Calu3 (cell line): ENCODE measurements at places on chromosomes 6 and 20. TPM values are rescaled to one million over a fixed set of nuclear protein-coding genes. Genes with fewer than 3 reads are reported as not detected.

DNA sequence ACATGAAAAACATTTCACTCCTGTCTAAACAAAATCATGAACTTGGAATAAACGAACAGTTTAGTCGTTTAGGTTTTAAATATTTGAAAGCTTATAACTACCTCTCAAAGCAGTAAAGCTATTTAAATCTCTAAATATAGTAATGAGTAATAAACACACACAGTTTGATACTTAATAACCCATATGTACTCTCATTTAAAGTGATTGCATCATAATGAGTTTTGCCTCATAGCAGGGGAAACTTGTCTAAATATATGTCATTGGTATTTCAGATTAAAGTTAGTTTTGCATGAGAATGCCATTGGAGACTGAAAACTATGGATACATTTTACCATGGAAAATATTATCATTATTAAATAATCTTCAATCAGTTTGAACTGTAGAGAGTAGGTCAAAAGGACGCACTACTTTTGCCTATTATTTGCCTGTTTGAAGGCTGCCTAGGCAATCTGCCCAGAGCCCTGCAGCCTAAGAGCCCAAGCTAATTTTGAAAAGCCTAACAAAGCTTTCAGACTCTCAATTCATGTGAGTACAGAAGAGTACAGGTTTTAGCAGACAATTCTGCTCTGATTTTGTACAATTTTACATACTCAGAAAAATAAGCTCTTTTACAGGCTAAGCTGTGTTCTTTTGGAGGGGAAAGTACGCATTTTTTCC, 632.8 kb downstream of the HACE1 start:
- no peaks in the 10 kb centered on the region for H3K4me1 ChIP-seq
- no peaks in the 10 kb centered on the region for H3K27me3 ChIP-seq
- H3K4me3 ChIP-seq: no peak overlapping the region
- no peaks in the 10 kb centered on the region for H3K36me3 ChIP-seq

GRCh38 chr6:118968416-118968815, 33.5 kb upstream of the MCM9 start:
- H3K27me3 ChIP-seq: no peaks in the 10 kb centered on the region
- H3K4me3 ChIP-seq: no peak overlapping the region
- no peak for DNase-seq

DNA sequence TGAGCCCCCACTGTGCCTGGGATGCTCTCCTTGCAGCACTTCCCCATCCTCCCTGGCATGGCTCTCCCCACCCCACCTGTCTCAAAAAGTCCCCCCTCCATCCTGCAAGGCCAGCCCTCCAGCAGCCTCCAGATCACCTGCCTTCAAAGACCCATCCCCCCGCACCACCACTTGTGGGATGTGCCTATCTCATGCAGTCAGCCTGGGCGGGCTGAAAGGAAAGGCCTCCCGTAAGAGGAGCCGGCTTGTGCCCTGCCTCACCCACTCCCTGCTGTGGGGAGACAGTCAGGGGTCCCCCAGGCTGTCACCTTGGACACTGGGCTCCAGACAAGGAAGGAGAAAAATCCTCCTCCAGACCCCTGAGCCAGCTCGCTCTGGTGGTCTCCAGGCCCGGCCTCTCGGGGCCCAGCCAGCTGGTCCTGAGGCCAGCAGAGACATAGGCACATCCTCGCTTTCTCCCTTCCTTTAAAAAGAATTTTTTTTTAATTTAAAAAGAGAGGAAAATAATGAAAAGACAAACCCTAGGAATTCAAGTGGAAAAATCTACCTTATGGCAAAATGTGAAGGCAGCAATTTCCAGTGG, 77.3 kb downstream of the GRM4 start:
- peaks cover 46% of the 10 kb centered on the region for H3K27me3 ChIP-seq
- no peaks in the 10 kb centered on the region for H3K36me3 ChIP-seq
- no peaks in the 10 kb centered on the region for H3K4me1 ChIP-seq

DNA sequence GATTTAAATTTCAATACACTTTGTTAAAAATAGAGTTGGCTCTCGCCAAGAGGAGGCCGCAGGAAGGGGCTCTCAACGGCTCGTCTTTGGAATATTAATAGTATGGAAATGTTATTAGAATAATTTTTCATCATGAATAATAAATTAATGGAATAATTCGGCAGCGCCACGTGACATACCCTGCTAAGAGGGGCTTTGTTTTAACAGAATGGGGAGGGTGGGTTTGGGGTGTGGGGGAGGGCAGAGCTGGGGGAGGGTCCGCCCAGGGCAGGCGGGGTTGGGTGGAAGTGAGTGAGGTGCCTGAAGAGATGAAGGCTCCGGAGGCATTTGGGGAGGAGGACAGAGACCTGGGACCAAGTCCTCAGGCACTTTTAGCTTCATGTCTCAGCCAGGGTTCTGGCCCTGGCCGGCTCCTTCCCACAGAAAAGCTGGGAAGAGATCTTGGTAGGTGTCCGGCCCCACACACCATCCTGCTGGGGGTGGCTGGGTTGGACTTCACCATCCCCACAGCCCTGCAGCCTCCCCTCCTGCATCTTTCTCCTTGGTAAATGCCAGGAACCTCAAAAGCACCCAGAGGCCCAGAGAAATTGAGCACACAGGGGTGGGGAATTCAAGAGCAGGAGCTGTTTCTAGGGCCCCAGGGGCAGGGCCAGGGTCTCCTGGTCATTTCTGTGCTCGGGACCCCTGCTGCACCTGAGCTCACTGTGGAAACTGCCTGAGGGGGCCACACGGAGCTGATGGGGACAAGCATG, 93.6 kb upstream of the BHLHE23 start:
- peaks cover 12% of the 10 kb centered on the region for H3K36me3 ChIP-seq
- H3K4me1 ChIP-seq: no peaks in the 10 kb centered on the region
- DNase-seq: no peak
- H3K27ac ChIP-seq: no peak overlapping the region
- peaks cover 35% of the 10 kb centered on the region for H3K27me3 ChIP-seq
- no peak overlapping the region for H3K4me3 ChIP-seq

GRCh38 chr20:54704032-54704635, 228.7 kb downstream of the DOK5 start:
- H3K27me3 ChIP-seq: peaks cover 24% of the 10 kb centered on the region
- no peaks in the 10 kb centered on the region for H3K4me1 ChIP-seq
- DNase-seq: no peak
- no peaks in the 10 kb centered on the region for H3K36me3 ChIP-seq
- H3K27ac ChIP-seq: no peak overlapping the region

DNA sequence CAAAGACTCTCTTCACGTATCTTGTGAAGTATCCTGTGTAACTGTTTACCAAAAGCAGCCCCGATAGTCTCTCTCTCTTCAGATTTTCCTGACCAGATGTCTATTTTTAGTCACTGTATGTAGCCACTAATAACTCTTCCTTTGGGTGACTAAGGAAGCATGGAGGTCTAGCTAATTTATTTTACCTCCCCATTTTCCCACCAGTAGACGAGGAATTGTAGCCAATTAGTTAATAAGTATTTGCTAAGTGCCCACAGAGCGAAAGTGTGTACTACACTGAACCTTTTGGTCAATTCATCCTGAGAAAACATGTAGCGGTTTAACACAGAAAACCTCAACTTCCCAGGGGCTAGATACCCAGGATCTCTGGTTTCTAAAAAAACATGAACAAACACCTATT, 180.6 kb downstream of the TBX18 start:
- no peak for DNase-seq
- no peaks in the 10 kb centered on the region for H3K27me3 ChIP-seq
- H3K4me3 ChIP-seq: no peak overlapping the region
- H3K4me1 ChIP-seq: peaks cover 22% of the 10 kb centered on the region
- no peak overlapping the region for H3K27ac ChIP-seq

DNA sequence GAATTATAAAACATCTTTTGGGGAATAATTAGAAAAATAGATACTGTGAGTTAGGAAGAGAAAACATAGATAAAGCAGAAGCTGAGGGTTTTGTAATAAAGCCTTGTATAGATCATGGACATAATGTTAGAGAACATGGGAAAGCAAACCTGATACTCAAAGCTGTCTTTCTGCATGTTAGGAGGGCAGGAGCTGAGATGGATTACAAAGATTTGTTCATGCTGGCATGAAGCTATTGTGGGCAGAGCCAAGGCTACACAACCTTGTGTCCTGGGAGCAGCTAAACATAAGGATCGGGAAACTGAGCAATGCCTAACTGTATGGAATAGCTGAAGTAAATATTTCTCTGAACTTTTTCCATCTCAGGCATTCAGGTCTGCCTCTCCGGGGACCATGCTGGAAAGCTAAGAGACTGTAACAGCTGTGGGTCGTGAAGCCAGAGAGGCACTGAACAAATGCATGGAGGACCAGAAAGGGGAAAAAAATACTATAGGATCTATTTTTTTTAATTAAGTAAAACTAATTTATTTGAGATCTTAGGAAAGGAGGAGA, 28.2 kb upstream of the CNKSR3 start:
- no peak overlapping the region for H3K4me3 ChIP-seq
- no peak overlapping the region for H3K27ac ChIP-seq
- DNase-seq: no peak
- H3K36me3 ChIP-seq: no peaks in the 10 kb centered on the region
- no peaks in the 10 kb centered on the region for H3K27me3 ChIP-seq

GRCh38 chr6:157596886-157597285, 215.9 kb downstream of the ZDHHC14 start:
- DNase-seq: no peak
- H3K36me3 ChIP-seq: no peaks in the 10 kb centered on the region
- no peaks in the 10 kb centered on the region for H3K27me3 ChIP-seq

- H3K4me3 ChIP-seq: no peak overlapping the region
- H3K27me3 ChIP-seq: peaks cover 84% of the 10 kb centered on the region
- DNase-seq: no peak
- H3K36me3 ChIP-seq: no peaks in the 10 kb centered on the region
- H3K27ac ChIP-seq: no peak overlapping the region
- H3K4me1 ChIP-seq: peaks cover 11% of the 10 kb centered on the region
Observed at GRCh38 chr20:36314734-36315544, 8.8 kb downstream of the DLGAP4 start.

GRCh38 chr6:98900706-98901105, 47.0 kb downstream of the FBXL4 start:
- no peak overlapping the region for H3K27ac ChIP-seq
- H3K27me3 ChIP-seq: no peaks in the 10 kb centered on the region
- no peak overlapping the region for H3K4me3 ChIP-seq
- H3K4me1 ChIP-seq: no peaks in the 10 kb centered on the region
- H3K36me3 ChIP-seq: no peaks in the 10 kb centered on the region

GRCh38 chr6:145036848-145037567, 698.3 kb downstream of the EPM2A start:
- H3K36me3 ChIP-seq: no peaks in the 10 kb centered on the region
- H3K4me1 ChIP-seq: no peaks in the 10 kb centered on the region
- DNase-seq: no peak
- H3K27me3 ChIP-seq: no peaks in the 10 kb centered on the region

GRCh38 chr6:158697811-158698210, 48.0 kb downstream of the SYTL3 start:
- DNase-seq: no peak
- H3K27me3 ChIP-seq: no peaks in the 10 kb centered on the region
- no peaks in the 10 kb centered on the region for H3K36me3 ChIP-seq

DNA sequence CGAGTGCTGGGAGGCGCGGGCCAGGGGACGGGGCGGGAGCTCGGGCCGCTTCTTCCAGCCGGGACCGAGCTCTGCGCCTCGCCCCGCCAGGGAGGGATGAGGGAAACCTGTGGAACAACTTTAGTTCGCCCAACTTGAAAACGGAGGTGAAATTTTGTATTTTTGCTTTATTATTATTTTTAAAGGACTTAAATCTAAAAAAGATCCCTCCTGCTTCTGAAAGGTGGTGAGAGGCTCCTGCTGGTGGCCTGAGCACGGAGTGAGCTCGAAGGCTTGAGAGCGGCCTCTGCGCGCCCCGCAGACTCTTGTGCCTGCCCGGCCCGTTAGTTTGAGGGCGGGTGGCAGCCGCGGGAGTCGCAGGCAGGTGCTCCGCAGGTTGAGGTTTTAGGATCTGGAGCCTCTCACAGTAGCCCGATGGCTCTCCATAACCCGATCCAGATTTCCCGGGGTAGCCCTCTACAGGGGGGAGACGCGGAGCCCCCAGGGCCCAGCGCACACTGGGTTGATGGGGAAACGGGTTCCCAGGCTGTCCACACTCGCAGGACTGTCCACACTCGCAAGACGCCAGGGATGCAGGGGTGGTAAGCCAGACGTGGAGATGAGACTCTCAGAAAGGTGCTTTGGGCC, 46.2 kb upstream of the SUPT3H start:
- DNase-seq: no peak
- H3K36me3 ChIP-seq: peaks cover 22% of the 10 kb centered on the region
- no peak overlapping the region for H3K27ac ChIP-seq
- peaks cover 48% of the 10 kb centered on the region for H3K27me3 ChIP-seq

DNA sequence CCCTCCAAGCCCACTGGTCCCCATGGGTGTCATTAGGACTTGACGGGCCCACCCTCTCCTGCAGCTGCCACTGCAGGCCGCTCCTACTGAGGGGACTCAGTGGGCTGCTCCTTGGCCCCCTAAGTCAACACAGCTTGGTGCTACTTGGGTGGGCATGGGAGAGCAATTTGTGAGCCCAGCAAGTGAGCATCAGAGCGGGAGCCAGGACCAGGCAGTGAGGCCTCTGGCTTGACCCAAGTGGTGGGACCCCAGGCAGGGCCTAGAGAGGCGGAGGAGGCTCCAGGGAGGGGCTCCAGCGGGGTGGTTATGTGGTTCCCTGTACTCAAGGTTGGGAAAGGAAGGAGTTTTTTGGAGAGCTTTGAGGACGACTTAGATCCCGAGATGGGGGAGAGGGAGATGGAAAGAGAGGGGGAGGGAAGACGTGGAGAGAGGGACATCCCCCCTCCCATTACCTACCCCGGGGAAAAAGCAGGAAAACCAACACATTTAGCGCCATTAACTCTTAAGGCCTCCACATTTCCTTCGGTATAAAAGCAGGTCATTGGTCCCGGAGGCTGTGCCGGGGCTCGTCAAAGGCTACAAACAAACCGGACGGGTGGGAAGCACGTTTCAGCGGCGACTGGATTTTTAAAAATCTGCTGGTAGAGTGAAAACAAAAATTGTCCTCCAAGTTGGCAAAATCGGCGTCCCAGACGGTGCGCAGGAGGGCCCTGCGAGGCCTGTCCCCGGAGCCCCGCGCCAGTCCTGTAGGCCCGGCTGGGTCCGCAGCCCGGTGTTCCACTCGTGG, 8.8 kb downstream of the FOXC1 start:
- H3K27ac ChIP-seq: no peak overlapping the region
- no peak for DNase-seq
- no peaks in the 10 kb centered on the region for H3K4me1 ChIP-seq
- H3K36me3 ChIP-seq: peaks cover 14% of the 10 kb centered on the region

DNA sequence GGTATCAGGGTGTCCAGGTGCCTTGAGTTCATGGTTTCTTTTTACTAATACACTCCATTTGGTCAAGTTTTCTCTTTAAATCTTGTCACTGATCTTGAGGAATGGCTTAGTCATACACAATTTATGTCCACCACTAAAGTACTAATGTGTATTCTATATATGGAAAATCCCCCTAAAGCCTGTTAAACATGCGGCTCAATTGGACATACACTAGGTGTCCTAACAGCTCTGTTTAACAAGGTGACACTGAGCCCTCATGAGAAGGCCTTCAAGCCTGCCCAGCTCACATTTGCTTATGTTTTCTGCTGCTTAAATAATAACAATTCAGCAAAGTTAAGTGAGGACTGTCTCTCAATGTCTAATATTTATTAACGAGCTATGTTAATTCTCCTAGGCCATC, 31.5 kb downstream of the PDE7B start:
- peaks cover 8% of the 10 kb centered on the region for H3K4me1 ChIP-seq
- no peaks in the 10 kb centered on the region for H3K36me3 ChIP-seq
- no peak for DNase-seq
- H3K27ac ChIP-seq: no peak overlapping the region
- H3K4me3 ChIP-seq: no peak overlapping the region
- no peaks in the 10 kb centered on the region for H3K27me3 ChIP-seq

The TRIM40 gene
- 0.29 TPM in 1 of 2 replicates, not detected in the other for total RNA-seq

The BPIFA1 gene
- not detected in 2 replicates for total RNA-seq

The DTD1 gene
- total RNA-seq: 14.2 and 14.3 TPM in 2 replicates

The HRH3 gene
- not detected in 2 replicates for total RNA-seq

The FAM135A gene
- 83.2 and 89.2 TPM in 2 replicates for total RNA-seq

The CAP2 gene
- total RNA-seq: 14.6 and 15.7 TPM in 2 replicates

The OLIG3 gene
- total RNA-seq: not detected in 2 replicates

The NKAIN4 gene
- total RNA-seq: not detected in 2 replicates
